ENCODE measurements at places on chromosomes 2 and 18. TPM values are rescaled to one million over a fixed set of nuclear protein-coding genes. Genes with fewer than 3 reads are reported as not detected.

OSR1 gene
- total RNA-seq = 21.4 TPM

MYO1B gene
- total RNA-seq = 418 TPM

MCM6 gene
- 8.2 TPM for total RNA-seq

CPS1 gene
- 27.4 TPM for total RNA-seq

CRYGD gene
- total RNA-seq = not detected
